ENCODE measurements at places on chromosomes 12 and 14.

GRCh38 chr14:55253276-55253675, 17.9 kb upstream of the FBXO34 start:
- DNase-seq: no peak

- DNase-seq: peak; percentile 55
Measured at GRCh38 chr12:7937833-7938506, 2.0 kb upstream of the SLC2A3 start.

- DNase-seq: no peak
Measured at GRCh38 chr14:55107766-55108554, 21.1 kb upstream of the LGALS3 start.

GRCh38 chr12:20486233-20486632, 117.9 kb downstream of the PDE3A start:
- no peak for DNase-seq

- no peak for DNase-seq
Measured at GRCh38 chr12:104533134-104533533, 76.4 kb downstream of the CHST11 start.

- DNase-seq: no peak
Measured at GRCh38 chr12:104735801-104736200, 222.3 kb downstream of the SLC41A2 start.

DNA sequence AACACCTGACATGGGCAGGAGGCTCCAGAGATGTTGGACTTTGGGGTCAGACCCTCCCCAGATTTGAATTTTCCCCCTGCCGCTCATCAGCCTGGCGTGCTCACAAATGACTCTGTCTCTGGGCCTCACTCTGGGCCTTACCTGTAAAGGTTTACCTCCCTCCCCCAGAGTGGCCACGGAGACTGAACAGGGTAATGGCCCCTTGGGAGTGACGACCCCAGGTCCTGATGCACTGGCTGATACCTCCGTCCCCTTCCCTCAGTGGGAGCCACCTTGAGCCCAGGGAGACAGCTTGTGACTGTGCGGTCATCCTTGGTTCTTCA, 7.0 kb downstream of the SLC25A29 start:
- no peak for DNase-seq

Measured in right lung (tissue), 10 donors.